ENCODE measurements at places on chromosomes 1 and 21.
A peak's percentile ranks its signal among the peaks of the same experiment; 100 is the strongest.

- peak; percentile 41 for DNase-seq
These were observed at the start of gene RNF220 for GRCh38 chr1:44405031-44405797. Gene RNF220 (plus strand): TSS chr1:44405255.

GRCh38 chr1:14699620-14700019, 101.1 kb downstream of the KAZN start:
- DNase-seq = no peak

DNA sequence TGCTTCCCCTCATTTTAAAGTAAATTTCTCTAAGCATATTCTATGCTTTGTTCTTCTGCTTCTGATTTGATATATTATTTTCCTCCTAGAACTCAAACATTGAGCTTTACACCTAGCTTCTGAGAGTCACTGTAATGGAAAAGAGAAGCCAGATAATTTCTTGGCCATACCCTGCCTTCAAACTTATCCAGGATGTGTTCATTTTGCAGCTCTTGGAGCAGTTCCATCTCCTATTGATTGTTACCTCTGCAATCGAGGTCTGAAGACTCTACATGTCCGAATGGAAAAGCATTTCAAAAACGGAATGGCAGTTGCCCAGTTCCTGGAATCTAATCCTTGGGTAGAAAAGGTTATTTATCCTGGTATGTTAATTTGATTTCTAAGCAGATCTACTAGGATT, 20.8 kb downstream of the CTH start:
- DNase-seq = no peak

DNA sequence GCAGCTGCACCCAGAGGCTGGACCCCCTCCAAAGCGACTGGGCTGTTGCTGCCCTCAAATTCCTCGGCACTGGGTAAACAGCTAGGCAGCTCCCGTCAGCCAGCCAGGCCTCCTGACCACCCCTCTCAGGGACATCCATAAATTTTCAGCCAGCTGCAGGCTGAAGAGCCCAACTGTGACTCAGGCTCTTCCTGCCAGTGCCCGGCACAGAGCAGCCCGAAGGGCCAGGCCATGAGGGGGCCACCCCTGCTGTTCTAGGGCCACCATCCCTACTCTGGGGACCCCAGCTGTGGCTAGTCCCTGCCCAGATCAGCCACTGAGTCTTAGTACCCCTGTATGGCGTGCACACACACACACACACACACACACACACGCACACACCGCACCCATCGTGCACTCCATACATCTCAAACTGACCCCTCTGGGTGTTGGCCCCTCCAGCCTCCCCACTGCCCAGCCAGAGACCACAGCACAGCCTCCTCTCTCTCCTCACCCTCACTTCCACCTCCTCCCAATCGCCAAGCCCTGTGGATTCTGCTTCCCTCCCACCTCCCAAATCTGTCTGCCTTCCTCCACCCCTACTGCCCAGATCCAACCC, 6.2 kb upstream of the LAPTM5 start:
- no peak for DNase-seq

DNA sequence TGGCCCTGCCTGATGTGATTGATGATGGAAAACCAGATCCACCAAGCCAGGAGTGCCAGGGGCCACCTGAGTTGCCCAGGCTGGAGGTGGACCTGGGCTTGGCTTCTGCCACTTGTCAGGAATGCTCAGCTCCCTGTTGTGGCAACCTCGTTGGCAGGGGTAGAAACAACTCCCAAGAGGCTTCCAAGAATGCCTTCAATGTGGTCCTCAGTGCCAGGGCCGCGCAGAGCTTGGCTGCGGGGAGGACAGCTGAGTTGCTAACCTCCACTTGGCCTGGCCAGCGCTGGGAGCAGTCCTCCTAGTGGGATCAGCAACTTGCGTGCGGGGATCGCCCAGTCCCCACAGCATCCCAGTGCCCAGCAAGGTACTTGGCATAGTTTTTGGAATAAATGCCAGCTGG, 9.0 kb downstream of the MYOM3 start:
- DNase-seq = no peak

- DNase-seq = peak; percentile 69
These were observed 143.4 kb downstream of the ZZZ3 start for GRCh38 chr1:77538956-77539518.

- DNase-seq = no peak
These were observed 1.0 kb downstream of the PLPP3 start for GRCh38 chr1:56578138-56578962.

DNA sequence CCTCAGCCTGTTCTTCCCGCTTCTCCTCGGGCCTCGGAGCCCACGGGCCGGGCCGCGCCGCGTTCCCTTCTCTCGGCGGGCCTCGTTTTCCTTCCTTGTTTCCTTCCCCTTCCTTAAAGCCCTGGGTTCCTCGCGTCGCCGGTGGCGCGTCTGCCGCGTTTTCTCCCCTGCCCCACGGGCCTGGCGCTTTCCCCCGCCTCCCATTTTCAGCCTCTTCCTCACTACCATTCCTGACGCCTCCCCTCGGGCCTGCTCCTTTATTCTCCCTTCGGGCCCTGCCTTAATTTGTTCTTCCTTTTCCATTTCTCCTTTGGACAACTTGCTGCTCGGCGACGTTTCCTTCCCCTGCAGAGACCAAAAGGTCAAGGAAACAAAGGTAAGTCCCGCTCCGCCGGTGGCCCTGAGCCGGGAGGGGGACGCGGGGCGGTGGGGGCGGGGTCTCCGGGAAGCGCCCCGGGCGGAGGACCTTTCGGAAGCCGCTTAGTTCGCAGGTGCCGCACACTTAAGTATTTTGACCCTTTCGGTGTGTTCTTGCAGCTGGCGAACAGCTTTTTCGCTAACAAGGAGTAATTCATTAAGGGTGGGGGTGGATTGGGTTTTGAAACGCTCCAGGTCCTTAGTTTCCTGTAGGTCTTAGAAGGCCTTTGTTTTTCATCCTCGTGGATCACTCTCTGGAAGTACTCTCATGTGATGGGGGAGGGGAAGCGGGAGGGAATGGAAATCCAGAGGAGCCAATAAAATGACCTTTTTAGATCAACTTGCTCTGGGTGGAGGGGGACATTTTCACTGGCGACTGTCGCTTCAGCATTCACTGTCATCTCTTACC, 780 bp downstream of the YTHDF2 start:
- DNase-seq = no peak

DNA sequence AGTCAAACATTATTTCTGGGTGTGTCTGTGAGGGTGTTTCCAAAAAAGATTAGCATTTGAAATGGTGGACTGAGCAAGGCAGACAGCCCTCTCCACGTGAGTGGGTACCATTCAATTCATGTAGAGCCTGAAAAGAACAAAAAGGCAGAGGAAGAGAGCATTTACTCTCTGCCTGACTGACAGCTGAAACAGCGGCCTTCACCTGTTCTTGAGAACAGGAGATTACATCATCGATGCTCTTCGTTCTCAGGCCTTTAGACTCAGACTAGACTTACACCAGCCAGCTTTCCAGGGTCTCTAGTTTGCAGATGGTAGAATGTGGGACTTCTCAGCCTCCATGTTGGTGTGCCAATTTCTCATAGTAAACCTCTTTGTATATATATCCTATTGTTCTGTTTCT, 302.3 kb downstream of the BACH1 start:
- DNase-seq = no peak

DNA sequence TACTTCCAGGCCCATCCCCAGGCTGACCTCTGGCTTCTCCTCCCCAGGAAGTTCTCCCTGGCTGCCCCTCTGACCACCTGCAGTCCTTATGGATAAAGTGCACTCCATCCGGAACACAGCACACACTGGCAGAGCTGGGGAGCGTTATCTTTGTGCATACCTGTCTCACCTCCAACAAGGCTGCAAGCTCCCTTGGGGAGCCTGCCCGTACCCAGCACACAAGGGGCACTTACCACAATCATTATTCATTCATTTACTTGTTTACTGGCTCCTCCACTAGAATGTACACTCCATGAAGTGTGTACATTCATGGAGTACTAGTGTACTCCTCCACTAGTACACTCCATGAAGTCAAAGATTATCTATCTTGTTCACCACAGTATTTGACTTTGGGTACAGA, 30.3 kb downstream of the GLIS1 start:
- DNase-seq = no peak

DNA sequence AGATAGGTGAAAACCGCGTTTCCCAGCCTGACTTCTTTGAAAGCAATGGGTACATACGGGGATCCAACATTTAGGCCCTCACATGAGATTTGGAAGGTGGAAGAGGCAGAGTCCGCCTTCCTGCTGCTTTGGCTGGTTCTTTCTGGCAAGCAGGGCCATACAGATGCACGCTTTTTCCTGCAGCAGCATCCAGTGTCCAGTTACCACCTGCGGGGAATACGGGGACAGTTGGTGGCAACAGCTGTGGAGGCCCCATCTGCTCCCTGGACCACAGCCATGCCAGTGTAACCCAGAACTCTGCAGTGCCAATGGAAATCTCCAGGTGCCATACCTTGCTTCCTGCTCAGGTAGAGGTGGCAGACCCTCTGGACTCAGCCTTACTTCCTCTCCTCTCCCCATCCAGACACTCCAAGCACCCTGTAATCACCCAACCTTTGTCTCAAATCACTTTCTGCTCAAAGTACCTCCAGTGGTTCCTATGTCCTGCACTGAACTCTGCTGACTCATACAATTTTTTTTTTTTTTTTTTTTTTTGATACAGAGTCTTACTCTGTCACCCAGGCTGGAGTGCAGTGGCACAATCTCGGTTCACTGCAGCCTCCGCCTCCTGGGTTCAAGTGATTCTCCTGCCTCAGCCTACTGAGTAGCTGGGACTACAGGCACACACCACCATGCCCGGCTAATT, 68.3 kb downstream of the SLC16A1 start:
- no peak for DNase-seq

DNA sequence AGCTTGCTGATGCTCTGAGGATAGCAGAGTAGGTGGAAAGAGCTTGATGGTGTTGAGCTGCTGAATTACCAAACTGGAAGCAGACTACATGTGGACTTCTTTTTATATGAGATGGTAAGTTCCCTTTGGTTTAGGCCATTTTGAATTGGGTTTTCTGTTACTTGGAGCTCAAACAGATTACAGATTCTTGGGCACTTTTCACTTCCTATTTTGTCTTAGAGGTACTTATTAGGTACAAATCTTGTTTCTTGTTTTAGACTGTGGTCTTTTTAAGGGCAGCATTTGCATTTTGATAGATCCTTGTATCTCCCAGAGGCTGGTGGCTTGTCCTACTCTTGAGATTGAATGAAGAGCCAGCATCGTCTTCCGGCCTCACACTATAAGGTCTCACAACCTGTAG, 70.2 kb downstream of the GADD45A start:
- no peak for DNase-seq

DNA sequence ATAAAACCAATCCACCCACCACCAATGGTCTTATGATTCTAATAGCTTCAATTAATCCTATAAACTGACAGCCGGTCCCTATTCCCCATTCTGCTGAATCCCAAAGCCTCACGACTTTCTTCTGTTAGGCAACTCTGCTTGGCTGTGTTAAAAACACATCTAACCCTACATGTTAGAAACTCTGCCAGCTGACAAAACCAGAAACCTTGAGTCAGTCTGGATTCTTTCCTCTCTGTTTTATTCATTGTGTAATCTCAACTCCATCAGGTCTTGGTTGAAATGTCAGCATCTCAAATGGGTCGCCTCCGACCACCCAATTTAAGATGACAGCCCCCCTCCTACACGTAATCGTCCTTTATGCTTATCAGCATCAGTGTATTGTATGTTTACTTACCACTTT, 312.1 kb downstream of the DISC1 start:
- no peak for DNase-seq

DNA sequence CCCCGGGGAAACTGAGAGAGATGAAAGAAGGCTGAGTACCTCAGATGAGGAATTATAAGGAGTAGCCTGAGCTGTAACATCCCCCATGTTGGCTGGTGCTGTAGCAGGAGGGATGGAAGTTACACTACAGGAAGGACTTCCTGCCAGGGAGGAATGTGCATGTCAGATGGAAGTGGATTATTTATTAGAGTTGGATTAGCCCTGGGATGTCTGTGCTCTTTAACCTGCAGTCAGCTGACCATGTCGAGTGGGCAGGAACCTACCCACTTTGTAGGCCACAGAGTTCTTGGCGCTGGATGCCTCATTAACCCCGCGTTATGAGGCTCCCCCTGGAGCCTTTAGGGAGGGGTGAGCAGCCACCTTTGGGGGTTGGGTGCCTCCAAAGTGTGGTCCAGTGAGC, 757 bp upstream of the SEMA4A start:
- DNase-seq = no peak

DNA sequence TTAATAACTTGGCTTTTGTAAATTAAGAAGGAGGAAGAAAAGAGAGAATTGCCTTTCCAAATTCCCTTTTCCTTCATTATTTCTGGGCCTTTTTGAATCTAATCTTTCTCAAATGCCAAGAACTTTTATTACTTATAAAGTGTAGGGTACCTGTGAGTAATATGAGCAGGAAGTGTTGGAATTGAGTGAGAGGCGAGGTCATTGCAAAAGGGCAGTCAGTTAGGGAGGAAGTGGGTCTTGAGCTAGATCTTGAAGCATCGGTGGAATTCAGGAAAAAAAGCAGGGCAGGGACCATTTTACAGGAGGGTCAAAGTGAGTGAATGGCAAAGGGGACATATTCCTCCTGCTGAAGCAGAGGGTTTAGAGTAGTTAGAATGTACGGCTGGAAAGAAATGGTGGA, 23.4 kb downstream of the DDI2 start:
- DNase-seq = no peak

- no peak for DNase-seq
These were observed 16.0 kb downstream of the RRP1 start for GRCh38 chr21:43805275-43805800.

GRCh38 chr1:245704765-245705164, 550.0 kb downstream of the KIF26B start:
- no peak for DNase-seq

GRCh38 chr1:207944571-207944970, 33.6 kb upstream of the CD34 start:
- DNase-seq = no peak

DNA sequence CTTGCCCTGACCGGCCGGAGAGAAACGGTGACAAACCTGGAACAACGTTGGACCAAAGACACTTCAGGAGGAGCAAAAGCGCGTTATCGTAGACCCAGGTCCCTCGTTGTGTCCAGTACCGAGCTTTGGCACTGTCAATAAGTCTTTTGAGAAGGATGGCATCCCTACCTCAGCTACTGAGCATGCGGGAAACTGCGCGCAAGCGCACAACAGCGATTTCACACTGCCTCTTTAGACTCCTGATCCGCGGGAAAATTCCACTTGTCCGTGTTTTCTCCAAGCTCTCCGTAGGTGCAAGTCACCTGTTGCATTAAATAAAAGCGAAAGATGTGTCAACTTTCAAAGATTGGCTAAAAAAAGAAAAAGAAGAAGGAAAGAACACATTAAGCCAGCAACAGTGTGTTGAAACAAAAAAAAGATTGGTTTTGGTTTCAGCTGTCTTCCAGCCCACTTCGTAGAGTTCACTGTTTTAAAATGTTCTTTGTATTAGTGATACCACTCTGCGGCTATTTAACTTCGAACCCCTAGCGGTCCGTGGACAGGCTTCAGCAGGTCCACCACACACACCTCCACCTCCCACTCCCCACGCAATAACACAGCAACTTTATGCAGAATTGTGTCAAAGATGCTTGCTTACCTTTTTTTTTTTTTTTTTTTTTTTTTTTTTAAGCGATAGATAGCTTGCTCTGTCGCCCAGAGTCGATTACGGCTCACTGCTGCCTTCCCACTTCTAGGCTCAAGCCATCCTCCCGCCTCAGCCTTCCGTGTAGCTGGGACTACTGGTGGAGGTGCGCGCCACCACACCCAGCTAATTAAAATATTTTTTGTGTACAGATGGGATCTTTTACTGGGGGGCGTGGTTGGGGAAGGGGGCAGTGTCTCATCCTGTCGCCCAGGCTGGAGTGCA, at the start of gene BPNT1:
TSS of gene BPNT1 (minus strand) at position 139 of the 907 bp plus-strand sequence. CDS start 9,942 bp downstream, outside the sequence.
- DNase-seq = peak; percentile 86

- no peak for DNase-seq
These were observed 55.0 kb upstream of the PSMG1 start for GRCh38 chr21:39238275-39238674.

Measured in amniotic stem cell (primary cell).